EL (cell line): ENCODE measurements at places on chromosomes 11 and 22.

DNA sequence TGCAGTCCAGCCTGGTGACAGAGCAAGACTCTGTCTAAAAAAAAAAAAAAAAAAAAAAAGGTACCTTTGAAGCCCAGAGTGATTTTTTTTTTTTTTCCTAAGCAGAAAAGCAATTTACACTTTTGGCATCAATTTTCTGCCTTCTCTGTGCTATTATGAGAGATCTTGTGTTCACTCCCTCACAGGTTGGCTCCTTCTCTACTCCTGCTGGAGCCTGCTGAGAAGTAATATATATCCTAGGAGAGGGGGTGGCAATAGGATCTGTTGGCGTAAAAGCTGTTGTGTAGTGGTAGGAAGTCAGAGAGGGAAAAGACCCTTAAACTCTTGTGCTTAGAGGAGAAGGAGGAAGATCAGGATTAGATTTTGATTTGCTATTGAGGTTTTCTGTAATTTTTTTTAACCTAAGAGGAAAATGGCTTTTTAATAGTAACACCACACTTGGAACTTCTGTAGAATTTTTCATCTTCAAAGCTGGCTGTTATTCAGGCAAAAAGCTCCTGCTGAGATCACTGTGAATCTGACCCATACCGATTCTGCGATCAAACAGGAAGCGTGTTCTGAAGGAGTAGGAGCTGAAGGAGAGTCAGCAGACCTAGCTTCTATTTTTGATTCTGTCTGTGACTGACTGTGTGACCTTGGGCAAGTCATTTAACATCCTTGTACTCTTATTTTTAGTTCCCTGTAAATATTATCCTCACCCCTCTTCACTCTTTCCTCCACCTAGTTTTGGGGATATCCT lies 77.7 kb downstream of the TRIM44 start:
- DNase-seq: no peak

DNA sequence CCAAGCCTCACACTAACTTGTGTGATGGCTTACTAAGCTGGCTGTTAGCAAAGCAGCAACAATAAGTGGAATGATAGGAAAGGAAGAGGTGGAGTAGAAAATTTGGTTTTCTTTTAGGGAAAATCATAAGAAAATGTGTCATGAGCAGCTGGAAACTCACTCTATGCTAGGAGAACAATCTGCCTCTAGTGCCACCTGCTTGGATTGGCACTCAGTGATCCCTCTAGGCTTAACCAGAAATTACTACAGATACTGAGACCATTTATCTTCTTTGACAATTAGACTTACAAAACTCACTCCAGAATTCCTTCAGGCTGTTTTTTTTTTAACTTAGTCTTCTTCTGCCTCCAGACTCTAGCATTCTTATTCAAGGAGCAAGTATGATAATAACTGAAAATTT lies 117.3 kb downstream of the CD44 start:
- no peak for DNase-seq

- DNase-seq: peak; percentile 93
Measured at GRCh38 chr11:1557904-1558774, 13.9 kb downstream of the DUSP8 start.

GRCh38 chr11:122116591-122116990 lies 576 bp upstream of the BLID start:
- DNase-seq: no peak

GRCh38 chr11:110738641-110739040 lies 26.4 kb upstream of the ARHGAP20 start:
- no peak for DNase-seq

- no peak for DNase-seq
Measured at GRCh38 chr11:96082002-96082899, 158.3 kb upstream of the MTMR2 start.

DNA sequence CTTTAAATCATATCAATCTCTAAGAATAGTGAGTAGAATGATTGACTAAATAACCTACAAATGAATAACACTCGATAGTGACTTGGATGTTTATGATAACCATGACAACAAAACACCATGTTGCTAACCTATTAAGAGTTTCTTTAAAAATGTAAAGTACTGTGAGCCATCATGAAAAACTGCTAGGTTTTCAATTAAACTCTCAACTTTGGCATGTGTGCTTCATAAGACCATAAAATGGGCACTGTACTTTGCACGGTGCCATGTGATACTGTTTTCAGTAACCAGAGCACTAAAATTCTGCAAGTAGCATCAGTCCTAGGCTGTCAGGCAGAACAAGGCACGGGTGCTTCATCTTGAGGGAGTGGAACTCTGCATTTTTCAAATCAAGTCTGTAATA lies 96.2 kb upstream of the TRIM77 start:
- DNase-seq: no peak

DNA sequence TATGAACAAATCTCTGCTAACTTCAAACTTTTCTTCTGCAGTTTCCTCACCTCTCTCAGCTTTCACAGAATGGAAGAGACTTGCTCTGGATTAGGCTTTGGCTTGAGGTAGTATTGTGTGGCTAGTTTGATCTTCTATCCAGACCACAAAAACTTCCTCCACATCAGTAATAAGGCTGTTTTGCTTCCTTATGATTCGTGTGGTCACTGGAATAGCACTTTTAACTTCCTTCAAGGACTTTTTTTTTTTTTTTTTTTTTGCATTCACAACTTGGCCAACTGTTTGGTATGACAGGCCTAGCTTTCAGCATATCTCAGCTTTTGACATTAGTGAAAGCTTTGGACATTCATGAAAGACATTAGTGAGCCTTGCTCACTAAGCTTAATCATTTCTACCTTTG lies 47.5 kb upstream of the LRRC55 start:
- no peak for DNase-seq
